Activated B cell treated with CpG ODN at 0.5 μM for 24 hours (primary cell): ENCODE measurements at places on chromosomes 6 and 20.

DNA sequence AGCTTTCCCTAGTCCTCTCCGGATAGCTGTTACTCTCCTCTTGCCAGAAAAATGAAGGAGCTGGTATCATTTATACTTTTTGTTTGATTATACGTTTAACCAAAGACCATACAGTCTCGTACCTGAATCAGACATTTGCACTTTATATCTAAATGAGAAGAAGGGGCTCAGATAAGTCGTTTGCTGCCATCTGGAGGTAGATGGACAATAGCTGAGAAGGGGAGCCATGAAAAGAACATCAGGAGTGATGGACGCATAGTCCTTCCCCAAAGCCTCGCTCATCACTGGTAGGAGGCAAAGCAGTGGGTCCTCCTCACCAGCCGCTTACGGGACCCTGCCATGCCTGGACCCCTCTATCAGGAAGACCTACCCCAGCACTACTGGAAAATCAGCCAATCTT, 45.4 kb downstream of the RPF2 start:
- DNase-seq, result no peak

GRCh38 chr20:2631228-2631627, 21.2 kb upstream of the NOP56 start:
- DNase-seq, result no peak

DNA sequence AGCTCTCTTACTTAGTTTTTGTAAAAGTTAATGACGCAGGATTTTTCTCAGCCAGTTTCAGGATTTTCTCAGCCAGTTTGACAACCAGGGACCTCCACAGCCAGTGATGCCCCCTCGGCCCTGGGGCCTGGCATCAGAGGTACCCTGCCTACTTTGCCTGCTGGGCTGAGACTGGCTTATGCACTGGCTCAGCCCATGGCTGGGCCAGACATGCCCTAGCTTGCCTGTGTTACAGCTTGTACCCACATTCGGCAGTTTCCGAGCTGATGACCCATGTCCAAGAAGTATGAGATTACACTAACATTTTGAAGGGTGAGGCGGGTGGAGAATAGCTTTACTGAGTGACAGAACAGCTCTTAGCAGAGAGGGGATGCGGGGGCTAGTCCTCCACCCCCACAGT, 406.1 kb upstream of the HSF2 start:
- no peak for DNase-seq

DNA sequence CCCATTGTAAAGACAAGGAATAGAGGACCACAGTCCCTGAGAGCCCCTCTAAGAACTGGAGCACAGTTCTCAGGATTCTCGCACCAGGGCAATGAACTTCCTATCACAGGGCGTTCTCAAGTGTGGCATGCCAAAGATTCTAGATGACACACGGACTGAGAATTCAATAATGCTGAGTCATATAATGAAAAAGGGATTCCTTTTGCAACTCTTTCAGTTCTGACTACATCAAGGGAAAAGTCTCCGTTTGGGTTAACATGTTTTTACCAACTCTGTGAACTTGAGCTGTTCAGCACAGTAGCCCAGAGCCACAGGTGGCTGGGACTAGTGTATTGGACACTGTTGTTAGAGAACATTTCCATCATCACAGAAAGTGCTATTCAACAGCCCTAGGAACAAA, 3.4 kb downstream of the MED20 start:
- DNase-seq, result no peak

GRCh38 chr6:53029257-53029656, 34.2 kb upstream of the GSTA4 start:
- DNase-seq, result no peak

GRCh38 chr20:6679086-6679485, 88.4 kb upstream of the BMP2 start:
- DNase-seq, result no peak
